ENCODE measurements at places on chromosomes 13 and 19. TPM values are rescaled to one million over a fixed set of nuclear protein-coding genes. Genes with fewer than 3 reads are reported as not detected.

KLK12 gene
- total RNA-seq, result not detected

- DNase-seq, result no peak
Measured at GRCh38 chr19:3359015-3359918, 7.1 kb upstream of the NFIC start.

GRCh38 chr19:33298146-33298911 lies 4.0 kb downstream of the CEBPA start:
- DNase-seq, result no peak

- DNase-seq, result no peak
Measured at GRCh38 chr13:92315265-92315664, 911.3 kb upstream of the GPC6 start.

CTXN1 gene
- total RNA-seq, result 4.2 TPM

LILRA1 gene
- not detected for total RNA-seq

DNA sequence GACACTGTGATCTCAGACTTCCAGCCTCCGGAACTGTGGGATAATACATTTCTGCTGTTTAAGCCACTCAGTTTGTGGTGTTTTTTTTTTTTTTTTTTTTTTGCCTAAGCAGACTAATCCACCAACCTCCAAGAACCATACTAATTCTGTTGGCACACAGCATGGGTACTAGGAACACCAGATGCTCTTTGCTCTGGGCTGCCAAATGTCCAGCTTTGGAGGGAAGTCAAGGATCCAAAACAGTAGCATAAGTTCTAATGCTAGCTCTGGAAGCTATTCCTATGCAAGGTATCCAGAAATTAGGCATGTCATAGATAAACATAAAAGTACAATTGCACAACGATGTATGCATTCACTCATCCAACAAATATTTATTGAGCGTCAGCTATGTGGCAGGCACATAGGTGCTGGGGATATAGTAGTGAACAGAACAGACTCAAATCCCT lies 64.5 kb upstream of the WDFY2 start:
- DNase-seq, result no peak

DNA sequence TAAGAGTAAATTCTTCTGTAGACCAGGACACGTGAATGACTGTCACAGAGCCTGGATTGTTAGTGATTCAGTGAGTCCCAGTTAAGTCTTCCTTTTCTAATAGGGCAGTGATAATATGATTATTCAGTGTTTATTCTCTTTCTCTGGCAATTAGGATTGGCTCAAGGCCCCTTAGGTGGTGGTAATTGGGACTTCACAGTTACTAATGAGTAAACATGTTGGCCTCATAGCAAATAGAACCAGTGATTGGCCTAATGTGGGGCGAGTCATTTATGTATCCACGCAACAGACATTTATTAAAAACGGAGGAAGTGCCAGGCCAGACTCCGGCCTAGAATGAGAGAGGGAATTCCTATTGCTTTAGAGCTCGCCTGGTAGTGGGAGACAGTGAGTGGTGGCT lies 72.4 kb downstream of the SHISA2 start:
- no peak for DNase-seq

GRCh38 chr13:28301839-28302238 lies 163.5 kb downstream of the PAN3 start:
- no peak for DNase-seq

DNA sequence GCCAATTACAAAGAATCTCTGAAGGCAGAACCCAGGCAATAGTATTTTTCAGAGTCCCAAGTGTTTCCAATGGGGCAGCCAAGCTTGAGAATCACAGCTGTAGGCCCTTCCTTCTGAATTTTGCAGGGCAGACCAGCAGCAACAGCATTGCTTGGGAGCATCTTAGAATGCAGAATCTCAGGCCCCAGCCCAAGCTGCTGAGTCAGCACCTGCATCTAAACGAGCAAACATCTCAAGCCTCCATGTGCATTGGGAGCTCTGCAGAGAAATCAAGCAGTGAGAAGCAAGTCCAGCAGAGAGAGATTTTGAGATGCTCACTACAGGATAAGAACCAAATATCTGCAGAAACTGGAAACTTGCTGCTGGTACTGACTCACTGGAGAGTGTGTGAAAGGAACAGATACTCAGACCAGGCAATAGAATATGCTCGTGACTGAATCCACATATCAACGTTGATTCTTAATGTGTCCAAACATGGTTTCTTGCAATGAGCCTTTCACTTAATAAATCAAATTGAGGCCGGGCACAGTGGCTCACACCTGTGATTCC lies 81.5 kb upstream of the TNFSF11 start:
- no peak for DNase-seq

DNA sequence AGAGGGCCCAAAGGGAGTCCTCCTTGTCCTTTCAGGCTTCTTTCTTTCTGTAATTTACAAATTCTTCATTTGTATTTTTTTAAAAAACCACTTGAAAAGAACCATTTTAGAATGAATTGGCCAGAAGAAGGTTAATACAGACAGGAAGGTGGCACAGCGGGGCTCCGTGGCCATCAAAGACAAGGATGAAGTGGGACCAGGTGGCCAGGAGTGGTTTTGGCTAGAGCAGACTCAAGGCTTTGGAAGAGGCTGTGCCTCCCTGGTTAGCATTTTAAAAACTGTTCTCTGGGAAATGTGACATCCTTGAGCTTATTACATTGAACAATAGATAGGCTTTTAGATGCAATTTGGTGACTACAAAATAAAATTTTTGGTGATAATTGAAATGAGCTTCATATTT lies 48.4 kb downstream of the ATP8A2 start:
- no peak for DNase-seq

- DNase-seq, result no peak
Measured at GRCh38 chr13:111251646-111252445, 68.6 kb upstream of the TEX29 start.

UQCRFS1 gene
- 120 TPM for total RNA-seq

DNA sequence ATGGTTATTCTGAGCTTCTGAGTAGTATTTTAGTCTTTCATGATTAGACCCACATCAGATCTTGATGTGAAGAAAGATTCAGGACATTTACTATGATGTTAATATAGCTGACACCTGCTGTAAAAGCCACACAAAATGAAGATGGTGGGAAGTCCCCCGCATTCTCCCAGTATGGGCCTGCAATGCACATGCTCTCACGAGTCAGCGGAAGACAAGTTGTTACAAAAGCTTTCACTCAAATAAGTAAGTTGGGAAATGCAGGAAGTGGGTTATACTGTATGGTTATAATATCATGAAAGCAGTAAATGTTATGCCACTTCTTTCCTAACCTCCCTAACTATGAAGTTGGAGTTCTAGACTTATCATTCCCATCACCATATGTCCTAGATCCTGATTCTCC lies 171.9 kb downstream of the KLF5 start:
- no peak for DNase-seq

ZNF414 gene
- 8.2 TPM for total RNA-seq

- no peak for DNase-seq
Measured at GRCh38 chr13:32790731-32791130, 204.5 kb downstream of the PDS5B start.

DNA sequence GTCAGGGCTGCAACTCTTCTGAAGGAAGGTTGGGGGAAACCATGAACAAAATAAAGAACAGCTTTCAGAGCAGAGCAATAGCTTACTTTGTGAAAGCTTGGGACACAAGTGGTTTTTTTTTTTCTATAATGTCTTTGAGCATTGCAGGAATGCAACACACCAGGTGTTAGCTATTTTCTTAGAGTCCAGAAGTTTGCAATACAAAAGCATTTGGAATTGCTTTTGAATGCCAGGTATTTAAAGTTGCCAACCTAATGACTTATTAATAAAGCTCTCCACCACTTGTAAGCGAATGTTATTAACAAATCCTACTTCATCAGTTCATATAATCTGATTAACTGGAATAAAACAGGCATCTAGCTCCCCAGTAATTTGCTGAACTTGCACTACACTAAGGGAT lies 172.6 kb downstream of the NUFIP1 start:
- DNase-seq, result no peak

DNA sequence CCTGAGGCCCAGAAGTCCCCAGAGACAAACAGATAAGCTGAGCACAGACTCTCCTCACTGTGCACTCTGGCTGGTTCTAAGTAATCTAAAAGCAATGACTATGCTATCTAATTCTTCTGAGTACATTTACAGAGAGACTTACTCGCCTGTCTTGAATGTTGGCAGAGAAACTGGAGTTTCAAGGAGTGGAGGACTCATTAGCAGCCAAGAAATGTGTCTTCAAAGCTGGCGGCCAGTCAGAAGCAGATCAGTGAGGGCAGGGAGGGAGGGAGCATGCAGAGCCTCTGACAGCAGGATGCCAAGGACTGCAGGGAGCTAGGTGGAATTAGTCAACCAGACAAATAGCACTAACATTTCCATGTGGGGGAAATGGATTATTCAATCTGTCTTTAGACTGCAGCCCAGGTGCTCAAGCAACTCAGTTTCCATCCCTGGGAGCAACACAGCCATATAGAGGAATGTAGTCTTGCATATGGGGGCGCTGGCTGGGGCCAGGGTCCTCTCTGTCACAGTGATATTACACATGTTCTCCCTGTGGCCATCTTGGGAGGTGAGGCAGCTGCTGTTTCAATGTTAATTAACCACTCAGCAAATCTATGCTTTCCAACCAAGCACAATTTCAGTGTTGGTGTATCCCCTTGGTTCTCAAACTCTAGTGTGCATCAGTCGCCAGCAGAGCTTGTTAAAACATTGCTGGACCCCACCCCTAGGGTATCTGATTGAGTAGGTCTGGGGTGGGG lies 97.9 kb downstream of the CCNA1 start:
- no peak for DNase-seq

GRCh38 chr19:13873834-13874515 lies 3.0 kb upstream of the NANOS3 start:
- DNase-seq, result no peak

PCDH9 gene
- total RNA-seq, result 28.7 TPM

- DNase-seq, result no peak
Measured at GRCh38 chr19:40561947-40562346, 14.7 kb upstream of the SHKBP1 start.

PEAK3 gene
- total RNA-seq, result 1.9 TPM

DNA sequence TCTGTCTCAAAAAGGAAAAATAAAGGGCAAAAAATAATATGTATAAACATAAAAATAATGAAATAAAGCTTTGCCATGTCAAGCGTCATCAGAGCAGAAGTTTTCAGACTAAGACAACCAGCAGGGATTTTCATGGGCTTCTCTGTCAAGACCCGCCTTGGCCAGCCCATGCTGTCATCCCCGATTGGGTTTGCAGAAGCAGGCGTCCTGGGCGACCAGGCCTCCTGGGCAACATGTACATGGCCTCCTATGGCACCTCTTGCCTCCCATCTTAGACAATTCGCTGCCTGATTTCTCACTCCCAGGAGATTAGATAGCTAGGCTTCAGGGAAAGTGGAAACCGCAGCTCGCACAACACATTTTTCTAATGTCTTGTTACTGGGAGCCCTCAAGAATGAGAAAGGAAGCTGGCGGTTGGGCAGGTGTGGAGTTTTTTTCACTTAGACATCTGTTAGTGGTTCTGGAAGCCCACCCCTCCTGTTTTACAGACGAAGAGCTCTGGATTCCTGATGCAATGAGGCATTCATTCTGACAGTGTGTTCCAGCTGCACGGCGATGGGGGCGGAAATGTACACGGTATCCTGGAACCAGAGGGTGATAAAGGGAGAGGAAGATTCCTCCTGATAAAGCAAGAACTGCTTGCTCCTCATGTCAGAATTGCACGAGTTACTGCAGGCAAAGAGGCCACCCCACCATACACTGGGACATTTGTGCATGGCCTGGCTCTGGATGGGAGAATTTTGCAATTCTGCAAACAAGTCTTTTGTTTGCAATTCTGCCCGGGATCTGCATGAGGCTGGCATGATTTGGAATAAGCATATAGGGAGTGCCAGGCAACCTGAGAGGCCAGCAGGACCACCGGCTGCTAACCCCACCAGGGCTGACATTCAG lies 47.4 kb upstream of the KATNAL1 start:
- no peak for DNase-seq

DNA sequence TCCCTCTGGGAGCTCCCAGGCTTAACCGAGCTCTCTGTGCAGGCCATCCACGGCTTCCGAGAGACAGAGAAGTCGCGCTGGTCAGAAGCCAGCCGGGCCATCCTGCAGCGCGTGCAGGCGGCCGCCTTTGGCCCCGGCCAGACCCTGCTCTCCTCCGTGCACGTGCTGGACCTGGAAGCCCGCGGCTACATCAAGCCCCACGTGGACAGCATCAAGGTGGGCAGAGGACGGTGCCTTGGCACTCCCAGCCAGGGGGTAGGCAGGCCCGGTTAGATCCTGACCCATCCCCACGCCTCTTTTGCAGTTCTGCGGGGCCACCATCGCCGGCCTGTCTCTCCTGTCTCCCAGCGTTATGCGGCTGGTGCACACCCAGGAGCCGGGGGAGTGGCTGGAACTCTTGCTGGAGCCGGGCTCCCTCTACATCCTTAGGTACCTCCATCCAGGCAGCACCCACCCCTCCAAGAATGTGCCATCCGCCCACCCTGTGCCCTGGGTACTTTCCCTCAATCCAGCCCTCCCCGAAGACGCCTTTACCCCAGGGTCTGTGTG lies 1.5 kb downstream of the PSPN start:
- no peak for DNase-seq

ZSCAN4 gene
- total RNA-seq, result 0.24 TPM

GRCh38 chr13:43268632-43269031 lies 245.2 kb downstream of the DNAJC15 start:
- DNase-seq, result no peak

DNA sequence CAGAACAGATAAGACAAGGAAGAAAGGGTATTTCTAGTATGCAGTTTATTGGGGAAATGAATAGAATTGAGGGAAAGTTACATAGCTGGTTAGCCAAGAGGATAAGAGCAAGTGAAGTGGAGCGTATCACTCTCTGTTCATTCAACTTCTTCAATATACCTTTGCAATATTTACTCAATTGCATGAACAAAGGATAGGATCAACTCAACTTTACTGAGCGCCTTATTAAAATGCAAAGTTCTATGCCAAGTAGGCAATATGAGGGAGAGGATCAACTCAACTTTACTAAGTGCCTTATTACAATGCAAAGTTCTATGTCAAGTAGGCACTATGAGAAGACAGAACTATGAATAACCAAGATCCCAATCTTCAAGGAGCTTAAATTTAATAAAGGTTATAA lies 43.9 kb downstream of the ZC3H13 start:
- DNase-seq, result no peak

GPR18 gene
- not detected for total RNA-seq

VSTM1 gene
- total RNA-seq, result not detected

CNN1 gene
- total RNA-seq, result 93.3 TPM

ZNF66 gene
- 2.3 TPM for total RNA-seq

DNA sequence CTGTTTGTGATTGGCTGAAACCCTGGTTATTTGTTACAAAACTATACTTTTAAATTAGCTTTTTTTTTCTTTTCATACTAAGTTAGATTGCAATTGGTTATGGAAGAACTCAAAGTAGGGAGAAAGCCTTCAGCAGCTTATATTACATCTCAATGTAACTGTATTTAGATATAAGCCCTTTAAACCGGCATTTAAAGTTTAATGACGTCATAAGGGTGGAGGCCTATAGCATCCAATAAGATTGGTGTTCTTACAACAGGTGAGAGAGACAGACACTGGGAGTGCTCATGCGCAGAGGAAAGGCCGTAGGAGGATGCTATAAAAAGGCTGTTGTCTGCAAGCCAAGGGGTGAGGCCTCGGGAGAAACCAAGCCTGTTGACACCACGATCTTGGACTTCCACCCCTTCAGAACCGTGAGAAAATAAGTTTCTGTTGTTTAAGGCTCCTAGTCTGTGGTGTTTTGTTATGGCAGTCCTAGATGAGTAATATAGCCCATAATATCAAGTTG lies 1198.8 kb upstream of the SPRY2 start:
- DNase-seq, result no peak

Data from right atrium auricular region (tissue), 2 donors.